C1 segment of cervical spinal cord (tissue), 14 donors: ENCODE measurements at places on chromosomes 12 and 14.

DNA sequence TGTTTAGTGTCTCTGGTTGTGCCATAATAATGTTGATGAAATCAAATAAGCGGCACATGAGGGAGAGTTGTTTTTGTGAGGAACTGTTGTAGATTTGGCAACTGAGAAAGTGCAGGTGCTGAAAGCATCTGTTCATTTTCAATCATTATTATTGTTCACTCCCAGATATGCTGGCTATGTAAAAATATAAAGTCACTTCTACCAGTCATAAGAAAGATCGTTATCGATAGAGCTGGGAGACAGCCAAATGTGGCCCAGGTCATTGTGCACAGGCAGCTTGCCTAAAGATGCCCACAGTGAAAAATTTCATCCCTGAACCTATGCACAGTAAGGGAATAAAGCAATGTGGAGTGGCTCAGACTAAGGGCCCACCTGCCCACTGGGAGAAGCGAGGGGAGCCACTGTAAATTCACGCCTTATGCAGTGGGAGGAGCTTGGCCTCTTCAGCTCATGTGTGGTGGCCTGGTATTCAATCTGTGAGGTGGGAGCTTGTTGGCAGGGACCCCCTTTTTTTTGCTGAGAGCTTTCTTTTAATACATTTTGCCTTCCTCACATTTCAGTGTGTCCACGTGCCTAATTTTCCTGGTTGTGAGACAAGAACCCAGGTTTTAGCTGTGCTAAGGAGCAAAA lies 1490.8 kb upstream of the TMEM132C start:
- DNase-seq: no peak

- DNase-seq: no peak
Measured at GRCh38 chr12:117045160-117046010, 53.8 kb downstream of the TESC start.

DNA sequence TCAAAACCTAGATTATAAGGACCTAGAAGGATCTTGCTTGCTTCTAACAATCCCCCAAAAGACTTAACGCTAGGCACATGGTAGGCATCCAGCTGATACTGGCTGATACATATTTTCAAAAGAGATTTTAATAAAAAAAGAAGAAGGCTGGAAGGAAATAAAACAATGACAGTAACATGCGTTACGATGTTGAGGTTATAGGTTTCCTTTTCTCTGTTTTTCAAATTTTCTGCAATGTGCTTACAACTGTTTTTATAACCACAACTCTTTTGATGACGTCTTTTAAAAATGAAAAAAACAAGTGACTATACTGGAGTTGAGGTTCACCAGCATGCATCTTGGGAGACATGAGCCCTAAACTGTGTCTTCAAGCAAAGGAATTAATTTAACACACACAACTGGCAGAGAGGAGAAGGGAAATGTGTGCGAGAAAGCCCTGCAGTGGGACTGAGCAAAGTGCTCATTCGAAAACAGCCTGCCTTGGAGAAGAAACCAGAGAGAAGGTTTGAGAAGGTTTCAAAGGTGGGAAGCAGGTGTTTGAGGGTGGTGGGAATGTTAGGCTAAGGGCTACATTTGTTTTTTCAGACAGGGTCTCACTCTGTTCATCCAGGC lies 80.4 kb downstream of the DUSP16 start:
- no peak for DNase-seq

DNA sequence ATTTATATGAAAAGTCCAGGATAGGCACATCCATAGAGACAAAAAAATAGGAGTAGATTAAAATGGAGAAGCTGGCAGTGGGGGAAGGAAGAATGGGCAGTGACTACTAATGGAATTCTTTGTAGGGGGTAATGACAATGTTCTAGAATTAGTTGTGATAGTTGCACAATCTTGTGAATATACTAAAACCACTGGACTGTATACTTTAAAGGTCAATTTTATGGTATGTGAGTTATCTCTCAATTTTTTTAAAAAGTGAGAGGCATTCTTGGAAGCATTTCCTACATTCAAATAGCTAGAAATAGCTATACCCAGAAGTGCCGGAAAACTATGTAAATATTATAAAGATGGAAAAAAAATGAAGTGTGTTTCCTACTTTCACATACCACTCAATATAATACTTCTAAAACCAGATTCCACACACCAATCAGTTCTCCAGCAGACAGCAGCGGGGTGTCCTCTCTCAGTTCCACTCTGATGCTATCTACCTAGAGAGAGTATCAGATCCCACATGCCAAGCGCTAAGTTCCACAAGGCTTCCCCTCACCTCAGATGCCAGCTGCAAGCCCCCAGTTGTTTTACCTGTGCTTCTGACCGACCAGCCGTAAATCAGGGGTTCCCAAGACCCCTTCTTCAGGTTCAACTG lies 41.7 kb upstream of the NID2 start:
- DNase-seq: no peak

GRCh38 chr12:46082490-46083200 lies 92.3 kb upstream of the SCAF11 start:
- DNase-seq: no peak

GRCh38 chr14:105442834-105443233 lies 23.2 kb downstream of the MTA1 start:
- no peak for DNase-seq

- peak; percentile 49 for DNase-seq
Measured at GRCh38 chr12:26226629-26227360, 31.4 kb downstream of the SSPN start.

DNA sequence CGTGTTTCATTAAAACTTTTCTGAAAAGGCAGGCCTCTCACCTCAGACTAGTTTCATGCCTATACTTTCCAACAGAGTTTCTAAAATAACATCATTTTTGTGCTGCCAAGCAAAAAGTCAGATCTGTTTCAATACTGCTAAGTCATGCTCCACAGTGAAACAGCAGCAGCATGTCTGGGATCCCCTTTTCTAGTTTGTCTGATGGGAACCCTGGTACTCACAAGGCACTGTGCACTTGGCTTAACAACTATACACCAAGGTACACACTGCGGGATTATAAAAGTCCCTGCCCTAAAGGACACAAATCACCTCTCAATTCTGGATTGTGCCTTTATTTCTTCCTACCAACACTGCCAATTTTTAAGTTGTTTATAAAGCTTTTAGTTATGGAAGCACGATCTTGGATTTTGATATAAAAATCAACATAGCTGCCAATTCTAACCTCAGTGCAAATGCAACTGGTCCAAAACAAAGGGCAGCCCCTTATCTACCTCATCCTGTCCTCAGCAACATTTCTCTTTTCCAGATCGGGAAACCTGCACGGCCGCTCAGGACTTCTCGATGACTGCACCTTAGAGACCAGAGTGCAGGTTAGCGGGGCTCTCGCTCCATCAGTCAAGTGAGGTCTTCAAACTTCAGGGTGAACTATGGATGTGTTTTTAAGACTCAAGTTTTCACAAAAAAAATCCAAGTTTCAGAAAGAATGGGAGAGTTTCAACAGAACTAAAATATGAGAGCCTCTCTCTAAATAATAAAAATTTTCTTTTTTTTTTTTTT lies 1.7 kb upstream of the EIF5 start:
- DNase-seq: no peak

DNA sequence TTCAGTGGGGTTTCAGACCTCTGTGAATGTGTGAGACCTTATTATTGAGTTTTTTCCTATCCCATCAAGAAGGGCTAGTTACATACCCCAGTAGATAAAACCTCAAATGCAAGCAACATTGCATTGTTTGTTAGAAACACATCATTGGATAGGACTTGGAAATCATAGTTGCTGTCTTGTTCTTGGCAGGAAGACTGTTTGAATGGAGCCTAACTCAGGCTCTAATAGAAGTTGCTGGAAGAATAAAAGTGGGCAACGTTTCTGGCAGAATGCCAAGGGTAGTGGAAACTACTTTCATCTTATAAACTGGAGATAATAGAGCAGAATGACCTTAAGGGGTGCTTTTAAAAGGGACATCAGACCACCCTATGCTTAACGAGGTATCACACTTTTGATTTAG lies 9.9 kb upstream of the PTHLH start:
- DNase-seq: no peak

GRCh38 chr14:24162093-24162492 lies 1.0 kb downstream of the IRF9 start:
- peak; percentile 25 for DNase-seq

DNA sequence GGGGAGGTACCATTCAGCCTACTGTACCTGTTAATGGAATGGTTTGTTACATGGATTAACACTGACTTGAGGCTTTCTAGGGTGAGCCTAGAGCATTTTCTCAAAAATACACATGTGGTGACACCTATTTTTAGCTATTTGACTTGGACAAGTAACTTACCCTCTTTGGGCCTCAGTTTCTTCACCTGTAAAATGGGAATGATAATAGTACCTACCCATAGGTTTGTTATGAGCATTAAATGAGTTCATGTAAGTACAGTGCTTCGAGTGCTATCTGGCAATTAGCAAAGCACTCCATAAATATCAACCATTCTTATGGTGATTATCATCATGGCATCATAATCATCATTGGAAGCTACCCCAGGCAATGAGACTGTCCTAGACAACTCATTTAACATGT lies 216.5 kb downstream of the CHST11 start:
- DNase-seq: no peak

DNA sequence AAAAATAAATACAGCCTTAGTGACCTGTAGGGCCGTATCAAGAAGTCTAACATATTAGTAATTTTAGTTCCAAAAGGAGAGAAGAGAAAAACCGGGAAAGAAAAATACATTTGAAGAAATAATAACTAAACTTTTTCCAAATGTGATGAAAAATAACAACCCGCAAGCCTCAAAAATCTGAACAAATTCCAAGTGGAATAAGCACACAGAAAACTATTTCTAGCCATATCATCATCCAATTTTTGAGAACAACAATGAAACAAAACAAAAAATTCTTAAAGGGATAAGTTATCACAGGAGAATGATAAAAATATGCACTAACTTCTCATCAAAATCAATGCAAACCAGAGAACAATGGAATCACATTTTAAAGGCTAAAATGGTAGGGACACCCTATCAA lies 198.1 kb upstream of the PLXNC1 start:
- DNase-seq: no peak

- no peak for DNase-seq
Measured at GRCh38 chr12:14905269-14906004, 19.8 kb upstream of the MGP start.

GRCh38 chr12:54393743-54394142 lies 9.2 kb upstream of the ZNF385A start:
- no peak for DNase-seq

GRCh38 chr12:14303661-14304155 lies 61.8 kb upstream of the ATF7IP start:
- no peak for DNase-seq

DNA sequence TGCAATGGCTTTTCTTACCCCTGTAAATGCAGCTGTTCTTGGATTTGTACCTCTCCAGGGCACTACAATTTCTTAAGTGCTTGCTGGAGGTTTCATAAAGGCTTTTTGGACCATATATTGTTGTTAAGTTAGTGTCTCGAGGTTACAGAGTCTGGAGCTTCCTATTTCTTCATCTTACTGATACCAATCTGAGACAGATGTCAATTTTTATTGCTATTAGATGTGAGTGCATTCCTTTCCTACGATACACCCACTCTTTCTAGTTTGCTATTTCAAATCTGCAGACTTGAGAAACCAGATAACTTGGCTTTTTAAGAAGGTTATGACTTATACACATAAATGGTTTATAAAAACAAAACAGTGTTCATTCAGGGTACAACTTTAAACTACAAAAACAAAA lies 2.1 kb downstream of the NOXRED1 start:
- no peak for DNase-seq

DNA sequence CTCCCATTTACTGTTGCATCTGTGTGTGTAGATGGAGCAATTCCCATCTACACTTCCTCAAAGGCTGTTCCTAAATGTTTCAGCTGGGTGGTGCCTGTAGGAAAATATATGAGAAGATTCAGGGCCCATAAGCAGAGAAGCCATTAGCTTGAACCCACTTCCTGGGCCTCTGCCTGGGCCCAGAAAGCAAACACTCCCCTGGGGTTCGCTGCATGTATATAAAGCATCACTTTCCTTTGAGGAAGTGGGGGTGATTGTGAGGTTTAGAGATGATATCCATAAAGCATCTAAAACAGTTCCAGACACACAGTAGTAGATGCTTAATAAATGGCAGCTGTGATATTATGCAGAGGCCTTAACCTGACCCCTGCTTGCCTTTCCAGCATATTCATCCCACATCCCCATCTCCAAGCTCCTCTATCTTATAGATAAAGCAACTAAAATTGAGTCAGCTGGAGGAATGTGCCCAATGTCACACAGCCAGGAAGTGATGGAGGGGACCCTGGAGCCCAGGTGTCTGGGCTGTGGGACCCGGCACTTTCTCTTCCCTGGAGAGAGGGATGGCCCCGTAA lies 280.0 kb upstream of the CRY1 start:
- DNase-seq: no peak

GRCh38 chr12:6370994-6371754 lies 4.2 kb downstream of the SCNN1A start:
- DNase-seq: no peak

- no peak for DNase-seq
Measured at GRCh38 chr14:79557309-79557708, 654.0 kb downstream of the DIO2 start.

DNA sequence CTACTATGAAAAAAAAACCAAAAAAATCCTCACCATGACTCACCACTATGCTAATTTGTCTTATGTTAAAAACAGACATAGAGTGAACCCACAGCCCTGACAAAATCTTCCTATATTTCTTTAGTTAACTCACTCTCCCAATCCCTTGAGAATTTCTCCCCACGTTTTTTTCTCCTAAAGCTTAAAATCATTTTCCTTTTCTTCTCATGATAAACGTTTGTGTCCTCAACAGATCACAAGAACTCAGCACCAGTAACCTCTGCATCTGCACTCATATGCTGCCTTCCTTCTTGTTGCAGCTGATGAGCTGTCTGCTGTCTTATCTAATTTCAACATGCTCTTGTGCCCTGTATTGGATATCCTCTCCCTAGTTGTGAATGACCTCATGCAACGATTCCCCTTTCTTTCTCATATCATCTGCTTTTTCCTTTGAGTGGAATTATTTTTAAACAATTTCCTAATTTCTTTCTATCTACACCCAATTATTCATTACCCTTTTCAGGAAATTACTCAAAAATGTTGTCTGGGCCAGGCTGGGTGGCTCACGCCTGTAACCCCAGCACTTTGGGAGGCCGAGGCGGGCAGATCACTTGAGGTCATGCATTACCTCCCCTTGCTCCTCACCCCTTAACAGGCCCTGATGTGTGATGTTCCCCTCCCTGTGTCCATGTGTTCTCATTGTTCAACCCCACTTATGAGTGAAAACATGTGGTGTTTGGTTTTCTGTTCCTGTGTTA lies 427.5 kb upstream of the MGAT4C start:
- no peak for DNase-seq

DNA sequence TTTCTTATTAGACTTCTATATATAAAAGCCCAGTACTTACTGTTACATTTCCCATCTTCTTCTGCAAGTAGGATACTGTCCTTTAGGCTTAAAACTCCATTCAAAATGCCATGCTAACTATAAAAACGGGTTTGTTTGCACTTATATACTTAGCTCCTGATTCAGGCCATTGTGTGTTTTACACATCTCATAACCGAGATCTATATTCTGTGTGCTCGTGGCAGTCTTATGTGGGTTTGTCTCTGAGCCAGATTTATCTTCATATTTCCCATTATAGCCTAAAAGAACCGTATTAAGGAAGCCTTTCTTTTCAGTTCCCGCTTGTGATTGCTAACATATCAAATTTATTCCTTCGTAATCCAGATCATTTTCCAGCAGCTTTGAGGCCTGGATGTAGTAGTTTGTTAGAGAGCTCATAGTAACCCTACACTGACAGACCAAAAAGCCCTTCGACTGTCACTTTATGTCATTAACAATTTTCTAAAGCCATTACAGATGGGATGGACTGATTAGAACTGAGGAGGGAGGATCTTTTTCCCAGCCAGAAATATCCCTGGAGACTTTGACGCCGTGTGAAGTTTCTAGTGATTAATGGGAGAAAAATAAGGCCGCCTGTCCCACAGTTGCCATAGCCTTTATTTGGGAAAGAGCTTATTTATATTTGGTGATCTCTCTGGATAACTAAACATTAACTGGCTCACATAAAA lies 508.5 kb downstream of the FOXG1 start:
- no peak for DNase-seq
